ENCODE measurements at places on chromosomes 4 and X. TPM values are rescaled to one million over a fixed set of nuclear protein-coding genes. Genes with fewer than 3 reads are reported as not detected.

Gene CTAG2
- total RNA-seq: not detected

Gene SLC25A5
- 224 TPM for total RNA-seq

Gene SCML2
- 7.1 TPM for total RNA-seq

GRCh38 chr4:78552389-78553042, 946 bp downstream of the ANXA3 start:
- H3K4me1 ChIP-seq: peaks cover 44% of the 10 kb centered on the region
- peak overlapping the region; percentile 87 for H3K4me3 ChIP-seq
- peak overlapping the region; percentile 99 for H3K27ac ChIP-seq
- H3K27me3 ChIP-seq: peaks cover 7% of the 10 kb centered on the region

GRCh38 chr4:87500092-87500462, 29.1 kb downstream of the SPARCL1 start:
- H3K36me3 ChIP-seq: no peaks in the 10 kb centered on the region
- H3K27ac ChIP-seq: no peak overlapping the region
- H3K4me3 ChIP-seq: no peak overlapping the region
- no peak for DNase-seq
- H3K4me1 ChIP-seq: peaks cover 2% of the 10 kb centered on the region

- no peaks in the 10 kb centered on the region for H3K36me3 ChIP-seq
- no peaks in the 10 kb centered on the region for H3K27me3 ChIP-seq
- DNase-seq: no peak
Observed at GRCh38 chr4:184329235-184329634, 111.6 kb upstream of the ENPP6 start.

DNA sequence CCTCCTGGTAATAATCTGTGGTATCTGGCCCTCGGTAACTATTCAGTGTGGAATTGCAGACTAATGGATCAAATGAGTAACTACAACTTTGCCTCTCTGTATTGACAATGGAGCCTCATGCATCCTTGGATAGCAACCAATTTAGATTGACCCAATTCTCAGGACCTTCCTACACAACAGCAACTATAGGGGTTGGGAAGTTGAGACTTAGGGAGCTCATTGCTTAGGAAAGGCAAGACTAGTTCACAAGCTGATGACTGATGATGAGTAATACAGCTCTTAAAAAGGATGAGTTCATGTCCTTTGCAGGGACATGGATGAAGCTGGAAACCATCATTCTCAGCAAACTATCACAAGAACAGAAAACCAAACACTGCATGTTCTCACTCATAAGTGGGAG, 47.5 kb upstream of the KLHL13 start:
- H3K4me3 ChIP-seq: no peak overlapping the region
- no peaks in the 10 kb centered on the region for H3K4me1 ChIP-seq
- no peaks in the 10 kb centered on the region for H3K27me3 ChIP-seq
- no peak for DNase-seq
- H3K27ac ChIP-seq: no peak overlapping the region

DNA sequence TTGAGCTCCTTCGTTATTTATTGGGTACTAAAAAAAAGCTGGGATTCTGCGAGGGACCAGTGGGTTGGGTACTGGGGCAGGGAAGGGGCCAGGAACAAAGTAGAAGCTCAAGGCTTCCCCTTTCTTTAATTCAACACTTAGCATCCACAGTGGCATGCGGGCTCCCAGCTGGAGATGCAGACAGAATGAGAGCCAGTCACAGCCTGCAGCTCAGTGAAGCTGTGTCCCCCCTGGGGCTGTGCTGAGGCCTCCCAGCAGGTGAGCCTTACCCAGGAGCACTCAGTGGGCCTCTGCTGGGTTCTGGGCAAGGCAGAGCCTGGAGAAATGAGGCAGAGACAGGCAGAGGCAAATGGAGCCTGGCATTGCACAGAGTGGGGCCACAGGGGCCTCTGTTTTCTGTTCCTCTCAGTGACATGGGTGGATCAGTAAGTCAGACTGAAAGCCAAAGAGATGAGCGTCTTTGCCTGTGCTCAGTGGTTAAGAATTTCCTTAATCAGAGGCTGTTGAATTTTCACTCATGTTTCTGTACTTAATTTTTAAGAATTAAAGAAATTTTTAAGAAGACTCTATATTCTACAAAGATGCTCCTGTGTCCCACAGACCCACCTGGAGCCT, 181.4 kb upstream of the RBPJ start:
- H3K4me3 ChIP-seq: no peak overlapping the region
- no peak for DNase-seq
- peaks cover 16% of the 10 kb centered on the region for H3K4me1 ChIP-seq
- H3K36me3 ChIP-seq: no peaks in the 10 kb centered on the region
- H3K27me3 ChIP-seq: no peaks in the 10 kb centered on the region
- H3K27ac ChIP-seq: no peak overlapping the region
